K562 (cell line): ENCODE measurements at places on chromosomes 3 and 15.

GRCh38 chr3:56931836-56932235 is 128.6 kb upstream of the SPATA12 start:
- H3K4me1 ChIP-seq: no peaks in the 10 kb centered on the region
- no peaks in the 10 kb centered on the region for H3K36me3 ChIP-seq
- H3K27ac ChIP-seq: no peak overlapping the region
- no peak overlapping the region for H3K4me3 ChIP-seq
- H3K27me3 ChIP-seq: no peaks in the 10 kb centered on the region; the same call in 1 of the 2 replicates

GRCh38 chr3:179037351-179037750 is 34.3 kb downstream of the ZMAT3 start:
- H3K4me1 ChIP-seq: peaks cover 30% of the 10 kb centered on the region
- no peaks in the 10 kb centered on the region for H3K36me3 ChIP-seq
- no peak overlapping the region for H3K27ac ChIP-seq
- no peak for DNase-seq
- no peaks in the 10 kb centered on the region for H3K27me3 ChIP-seq

GRCh38 chr3:14201940-14202684 is 23.5 kb downstream of the LSM3 start:
- H3K4me1 ChIP-seq: peaks cover 23% of the 10 kb centered on the region; the same call in 1 of the 2 replicates
- no peak overlapping the region for H3K4me3 ChIP-seq
- DNase-seq: no peak
- H3K27me3 ChIP-seq: no peaks in the 10 kb centered on the region
- peaks cover 33% of the 10 kb centered on the region for H3K36me3 ChIP-seq
- no peak overlapping the region for H3K27ac ChIP-seq

GRCh38 chr15:91928675-91929074 is 75.2 kb downstream of the SLCO3A1 start:
- no peaks in the 10 kb centered on the region for H3K4me1 ChIP-seq
- H3K27ac ChIP-seq: no peak overlapping the region
- H3K4me3 ChIP-seq: no peak overlapping the region
- H3K27me3 ChIP-seq: peaks cover 5% of the 10 kb centered on the region; the same call in 1 of the 2 replicates
- H3K36me3 ChIP-seq: no peaks in the 10 kb centered on the region
- no peak for DNase-seq

GRCh38 chr3:51935886-51936755 is 5.6 kb downstream of the RRP9 start:
- peaks cover 8% of the 10 kb centered on the region for H3K4me1 ChIP-seq
- no peak overlapping the region for H3K4me3 ChIP-seq
- DNase-seq: no peak

DNA sequence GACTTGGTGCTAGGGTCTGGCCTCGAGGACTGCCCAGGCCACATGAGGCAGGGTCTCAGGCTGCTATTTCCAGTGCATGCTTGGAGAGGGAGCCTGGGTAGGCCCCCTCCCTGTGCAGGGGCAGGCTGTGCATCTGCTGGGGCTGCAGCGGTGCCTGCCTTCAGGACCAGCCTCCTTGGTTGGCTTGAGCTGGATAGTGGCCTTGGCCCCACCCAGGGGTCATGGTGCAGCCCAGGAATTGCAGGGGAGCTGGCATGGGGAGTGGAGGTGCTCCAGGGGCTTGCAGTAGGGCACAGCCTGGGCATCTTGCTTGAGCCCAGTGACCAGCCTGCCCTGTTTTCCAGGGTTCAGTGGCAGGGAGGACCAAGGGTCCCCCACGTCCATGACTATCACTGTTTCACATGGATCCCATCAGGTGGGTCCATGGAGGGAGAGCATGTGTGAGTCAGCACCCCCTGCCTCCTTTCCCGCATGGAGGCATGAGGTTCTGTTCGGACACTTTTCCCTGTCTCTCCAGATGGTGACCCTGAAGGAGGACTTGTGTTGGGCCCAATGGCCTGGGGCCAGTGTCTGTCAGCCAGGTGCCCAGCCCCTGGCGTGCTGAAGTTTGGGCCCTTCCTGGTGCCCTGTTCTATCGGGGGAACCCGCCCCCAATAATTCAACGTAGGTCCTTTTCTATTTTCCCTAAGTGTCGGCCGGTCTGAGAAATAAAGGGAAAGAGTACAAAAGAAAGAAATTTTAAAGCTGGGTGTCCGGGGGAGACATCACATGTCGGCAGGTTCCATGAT is 218.6 kb downstream of the SNRPN start:
- no peaks in the 10 kb centered on the region for H3K4me1 ChIP-seq
- no peaks in the 10 kb centered on the region for H3K27me3 ChIP-seq
- no peaks in the 10 kb centered on the region for H3K36me3 ChIP-seq
- H3K4me3 ChIP-seq: no peak overlapping the region

DNA sequence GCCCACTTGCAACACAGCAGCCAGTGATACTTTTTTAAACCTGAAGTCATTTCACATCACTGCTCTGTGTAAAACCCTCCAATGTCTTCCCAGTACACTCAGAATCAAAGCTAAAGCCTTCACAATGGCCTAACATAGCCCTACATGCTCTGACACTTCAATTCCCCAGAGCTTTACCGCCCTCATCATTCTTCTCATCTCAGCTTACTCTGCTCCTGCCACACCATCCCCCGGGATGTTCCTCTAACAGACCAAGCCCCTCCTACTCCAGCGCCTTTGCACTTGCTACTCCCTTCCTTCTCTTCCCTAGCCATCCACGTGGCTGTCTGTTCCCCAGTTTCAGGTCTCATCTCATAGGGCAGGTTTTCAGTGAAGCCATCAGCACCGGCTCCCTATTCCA is 194.0 kb downstream of the SSR3 start:
- H3K36me3 ChIP-seq: no peaks in the 10 kb centered on the region
- no peaks in the 10 kb centered on the region for H3K27me3 ChIP-seq
- DNase-seq: no peak
- H3K4me1 ChIP-seq: no peaks in the 10 kb centered on the region

DNA sequence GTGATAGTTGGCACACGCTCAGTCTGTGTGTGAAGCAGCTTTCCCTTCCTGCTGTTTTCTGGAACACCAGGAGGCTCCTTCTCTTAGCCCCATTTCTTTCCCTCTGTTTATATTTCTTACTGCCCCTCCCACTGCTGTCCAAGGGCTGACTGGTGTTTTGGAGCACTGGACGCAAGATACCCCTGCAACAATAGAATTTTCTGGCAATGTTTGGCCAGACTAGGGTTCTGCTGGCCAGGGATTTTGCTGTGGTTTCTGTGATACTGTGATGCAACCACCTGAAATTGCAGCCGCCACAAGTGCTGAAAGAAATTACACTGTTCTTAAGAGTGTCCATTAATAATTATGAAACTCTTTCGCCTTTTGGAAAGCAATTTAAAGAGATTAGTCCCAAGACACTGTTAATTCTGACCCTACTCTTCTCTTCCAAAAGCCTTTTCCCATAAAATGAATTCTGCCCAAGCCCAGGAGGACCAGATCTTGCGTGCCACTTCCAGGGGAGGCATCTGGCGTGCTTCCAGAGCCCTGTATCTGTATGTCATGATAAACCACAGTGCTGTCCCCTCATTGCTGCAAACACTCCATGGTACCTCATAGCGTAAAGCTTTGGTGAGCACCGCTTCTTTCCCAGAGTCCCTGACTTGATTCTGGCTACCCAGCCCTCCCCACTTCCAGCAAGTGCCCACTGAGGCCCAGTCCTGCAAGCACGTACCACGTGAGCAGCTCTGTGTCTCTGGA is 159.4 kb upstream of the CHRM5 start:
- H3K4me1 ChIP-seq: no peaks in the 10 kb centered on the region
- H3K27me3 ChIP-seq: peaks cover 28% of the 10 kb centered on the region
- no peak overlapping the region for H3K27ac ChIP-seq
- no peaks in the 10 kb centered on the region for H3K36me3 ChIP-seq
- no peak for DNase-seq

DNA sequence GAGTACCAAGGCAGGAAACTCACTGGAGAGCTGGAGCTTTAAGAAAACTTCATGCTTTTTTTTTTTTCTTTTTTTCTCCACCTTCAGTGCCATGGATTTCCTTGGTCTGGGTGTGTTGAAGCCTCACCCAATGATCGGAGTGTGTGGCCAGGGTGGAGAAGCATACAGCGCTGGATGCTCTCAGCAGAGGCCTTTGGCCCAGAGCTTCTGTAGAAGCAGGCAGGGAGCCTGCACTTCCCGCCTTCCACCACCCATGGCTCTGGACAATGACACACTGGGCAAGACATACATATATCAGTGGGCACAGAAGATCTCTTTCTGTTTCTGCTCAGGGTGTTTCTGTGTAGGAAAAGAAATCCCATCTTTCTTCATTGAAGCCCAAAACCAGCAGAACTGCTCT is 55.8 kb upstream of the ACAD9 start:
- no peak overlapping the region for H3K4me3 ChIP-seq
- H3K36me3 ChIP-seq: peaks cover 9% of the 10 kb centered on the region; the same call in 2 of the 3 replicates
- H3K4me1 ChIP-seq: peaks cover 5% of the 10 kb centered on the region; the same call in 2 of the 3 replicates
- no peaks in the 10 kb centered on the region for H3K27me3 ChIP-seq
- no peak overlapping the region for H3K27ac ChIP-seq

DNA sequence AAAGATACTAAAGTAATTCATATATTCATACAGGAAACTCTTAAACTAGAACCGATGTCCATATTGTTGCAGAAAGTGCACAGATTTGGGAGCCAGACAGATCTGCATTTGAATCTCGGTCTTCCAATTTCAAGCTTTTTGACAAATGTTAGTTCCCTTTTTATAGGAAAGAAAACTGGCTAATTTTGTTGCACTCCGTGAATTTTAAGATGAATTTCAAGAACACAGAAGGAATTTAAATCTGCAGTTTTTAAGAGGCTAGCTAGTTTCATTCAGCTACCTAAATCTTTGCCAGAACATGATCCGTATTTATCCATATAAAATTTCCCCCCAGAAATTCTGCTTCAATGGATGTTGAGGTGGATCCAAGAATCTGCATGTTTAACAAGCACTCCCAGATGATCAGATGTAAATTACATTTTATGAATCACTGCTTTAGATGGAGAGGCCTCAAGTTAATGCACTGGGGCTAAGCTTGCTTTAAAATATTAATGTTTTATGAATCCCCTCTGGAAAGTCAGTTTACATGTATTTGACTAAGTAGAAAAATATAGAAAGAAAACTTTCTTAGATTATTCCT is 1296.3 kb upstream of the CADM2 start:
- H3K27ac ChIP-seq: no peak overlapping the region
- no peaks in the 10 kb centered on the region for H3K4me1 ChIP-seq
- no peak for DNase-seq
- no peak overlapping the region for H3K4me3 ChIP-seq

DNA sequence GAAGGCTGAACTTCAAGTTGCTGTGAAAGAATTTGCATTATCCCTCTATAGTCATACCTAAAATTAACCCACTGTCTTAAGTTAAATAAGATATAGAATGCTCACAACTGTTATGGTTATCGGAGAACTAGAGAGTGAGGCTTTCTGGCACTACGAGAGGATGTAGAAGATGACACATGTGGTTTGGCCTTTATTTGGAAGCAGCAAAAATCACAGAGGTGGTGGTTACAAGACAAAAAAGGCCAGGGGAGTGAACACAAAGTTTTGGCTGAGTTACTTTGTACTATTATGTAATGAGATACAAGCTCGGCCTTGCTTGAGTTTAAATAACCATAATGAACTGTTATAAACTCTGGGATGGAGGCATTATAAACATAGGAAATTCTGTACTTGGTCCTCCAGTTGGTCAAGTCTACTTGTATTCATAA is 78.3 kb upstream of the ICE2 start:
- H3K4me3 ChIP-seq: no peak overlapping the region
- H3K27me3 ChIP-seq: peaks cover 2% of the 10 kb centered on the region
- H3K27ac ChIP-seq: no peak overlapping the region
- H3K4me1 ChIP-seq: no peaks in the 10 kb centered on the region
- H3K36me3 ChIP-seq: no peaks in the 10 kb centered on the region

DNA sequence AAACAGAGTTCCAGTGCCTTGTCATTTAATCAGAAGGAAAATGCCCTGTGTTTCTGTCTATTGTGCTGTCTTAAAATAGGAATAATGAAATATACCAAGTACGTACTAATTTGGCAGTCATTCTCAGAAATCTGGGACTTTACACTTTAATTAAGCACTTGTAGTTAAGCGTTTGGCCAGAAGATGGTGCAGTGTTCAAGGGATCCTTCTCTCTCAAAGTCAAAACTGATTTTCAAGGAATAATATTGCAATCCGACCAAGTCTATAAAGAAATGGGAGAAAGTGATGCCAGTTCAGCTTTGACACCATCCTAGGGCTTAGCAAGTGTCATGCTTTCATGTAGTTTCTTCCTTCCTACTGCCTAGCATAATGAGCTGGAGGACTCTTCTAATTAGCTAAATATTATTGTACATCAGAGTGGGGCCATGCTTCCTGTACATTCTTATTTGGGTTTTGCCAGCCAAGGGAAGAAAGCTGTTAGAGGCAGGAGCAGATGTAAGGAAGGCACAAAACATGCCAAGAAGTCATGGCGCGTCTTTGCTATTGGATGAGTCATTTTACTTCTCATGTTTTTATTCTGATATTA is 64.8 kb downstream of the SAMMSON start:
- peaks cover 2% of the 10 kb centered on the region; the same call in 1 of the 3 replicates for H3K27me3 ChIP-seq
- H3K36me3 ChIP-seq: no peaks in the 10 kb centered on the region
- no peak overlapping the region for H3K4me3 ChIP-seq
- no peak overlapping the region for H3K27ac ChIP-seq
- peak; percentile 26 for DNase-seq
- H3K4me1 ChIP-seq: no peaks in the 10 kb centered on the region

DNA sequence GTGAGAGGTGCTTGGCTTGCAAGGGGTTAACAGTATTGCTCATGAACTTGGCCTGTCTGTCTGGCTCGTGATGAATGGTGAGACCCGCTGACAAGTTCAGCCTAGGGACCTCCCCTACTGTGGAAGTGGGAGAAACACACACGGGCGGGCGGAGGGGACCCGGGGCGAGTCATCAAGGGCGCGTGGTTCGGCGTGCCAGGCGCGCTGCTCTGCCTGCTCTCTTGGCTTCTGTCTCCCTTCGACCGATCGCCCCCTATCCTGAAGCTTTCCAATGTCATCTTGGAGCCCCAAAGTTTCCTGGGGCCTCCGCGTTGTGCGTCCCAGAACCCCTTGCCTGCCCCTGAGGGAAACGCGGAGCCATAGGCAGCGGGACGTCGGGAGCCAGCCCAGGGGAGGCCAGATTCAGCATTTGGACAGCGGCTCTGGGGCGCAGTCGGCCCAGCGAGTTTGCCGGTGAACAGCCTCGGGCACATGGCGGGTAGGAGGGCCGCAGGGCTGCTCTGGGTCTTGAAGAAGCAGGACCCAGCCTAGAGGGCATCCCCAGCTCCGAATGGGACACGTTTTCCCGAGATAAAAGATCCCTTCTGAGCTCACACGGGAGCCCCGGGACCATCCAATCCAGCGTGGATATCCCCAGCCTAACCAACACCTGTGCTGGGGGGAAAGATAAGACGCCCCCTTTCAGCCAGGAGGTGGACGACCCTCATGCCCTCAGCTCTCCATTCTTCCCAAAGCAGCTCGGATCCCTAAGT is 27.0 kb upstream of the POLG start:
- no peaks in the 10 kb centered on the region for H3K36me3 ChIP-seq
- peaks cover 93% of the 10 kb centered on the region for H3K27me3 ChIP-seq
- H3K4me1 ChIP-seq: peaks cover 41% of the 10 kb centered on the region
- H3K27ac ChIP-seq: no peak overlapping the region

GRCh38 chr15:92118162-92118935 is 264.8 kb downstream of the SLCO3A1 start:
- DNase-seq: no peak
- no peak overlapping the region for H3K4me3 ChIP-seq
- no peaks in the 10 kb centered on the region for H3K4me1 ChIP-seq
- H3K27ac ChIP-seq: no peak overlapping the region
- H3K36me3 ChIP-seq: no peaks in the 10 kb centered on the region
- H3K27me3 ChIP-seq: no peaks in the 10 kb centered on the region; the same call in 2 of the 3 replicates

GRCh38 chr15:72306211-72306785 is 13.7 kb downstream of the CELF6 start:
- H3K27me3 ChIP-seq: peaks cover 19% of the 10 kb centered on the region
- peak; percentile 45 for DNase-seq
- H3K36me3 ChIP-seq: no peaks in the 10 kb centered on the region
- H3K4me3 ChIP-seq: no peak overlapping the region
- no peak overlapping the region for H3K27ac ChIP-seq

GRCh38 chr3:31462050-31462569 is 70.6 kb upstream of the STT3B start:
- DNase-seq: peak; percentile 51
- no peak overlapping the region for H3K27ac ChIP-seq
- no peaks in the 10 kb centered on the region; the same call in 1 of the 3 replicates for H3K27me3 ChIP-seq
- H3K36me3 ChIP-seq: no peaks in the 10 kb centered on the region
